Activated naive CD4-positive, alpha-beta T cell (primary cell): ENCODE measurements at places on chromosomes 2 and 18.

GRCh38 chr2:68749345-68749744 lies 14.7 kb downstream of the ARHGAP25 start:
- DNase-seq = no peak

- no peak for DNase-seq
Observed at GRCh38 chr2:120546048-120546864, 189.4 kb upstream of the GLI2 start.

DNA sequence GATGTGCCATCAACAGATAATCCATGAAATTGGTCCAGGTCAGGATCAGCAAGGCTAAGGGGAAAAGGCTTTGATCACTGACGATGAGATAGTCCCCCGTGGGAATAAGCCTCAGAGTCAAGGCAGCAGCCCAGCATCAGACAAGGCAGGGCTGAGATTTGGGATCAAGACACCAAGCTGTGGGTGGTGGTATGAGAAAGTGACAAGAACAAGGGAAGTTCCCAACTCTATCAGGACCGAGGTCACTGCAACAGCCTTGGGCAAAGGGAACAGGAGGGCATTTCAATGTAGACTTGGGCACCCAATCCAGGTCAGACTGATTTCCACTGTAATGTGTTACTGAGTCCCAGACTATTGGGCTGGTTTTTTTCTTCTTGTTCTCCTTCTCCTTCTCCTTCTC lies 18.7 kb downstream of the PLEK start:
- no peak for DNase-seq

DNA sequence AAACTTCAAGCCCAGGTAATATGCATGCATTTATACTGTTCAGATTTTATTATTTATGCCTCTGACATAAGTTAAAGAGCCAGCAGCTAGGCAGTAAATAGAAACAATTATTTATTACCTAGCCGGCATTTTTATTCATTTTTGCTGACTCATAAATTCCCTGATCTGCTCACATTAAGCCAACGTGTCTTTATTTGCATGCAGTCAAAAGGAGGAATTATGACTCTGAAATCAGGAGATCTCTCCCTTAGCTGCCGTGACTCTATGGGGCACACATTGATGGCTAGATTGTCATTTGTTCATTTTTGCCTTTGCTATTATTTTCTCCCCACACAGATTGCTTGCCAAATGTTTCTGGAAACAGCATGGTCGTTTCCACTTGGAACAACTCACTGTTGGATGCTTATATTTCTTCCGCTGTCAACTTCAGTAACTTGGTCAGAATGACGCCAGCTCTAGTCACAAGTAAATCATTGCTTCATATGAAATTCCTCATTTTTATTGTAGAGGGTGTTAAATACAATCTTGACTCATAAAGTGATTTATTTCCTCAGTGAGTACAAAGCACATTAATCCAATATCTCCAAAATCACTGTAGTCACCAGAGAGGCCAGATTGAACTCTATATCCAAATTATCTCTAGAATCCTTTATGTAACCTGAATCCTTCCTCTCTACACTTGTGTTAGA lies 15.9 kb upstream of the ZBTB14 start:
- DNase-seq = no peak

DNA sequence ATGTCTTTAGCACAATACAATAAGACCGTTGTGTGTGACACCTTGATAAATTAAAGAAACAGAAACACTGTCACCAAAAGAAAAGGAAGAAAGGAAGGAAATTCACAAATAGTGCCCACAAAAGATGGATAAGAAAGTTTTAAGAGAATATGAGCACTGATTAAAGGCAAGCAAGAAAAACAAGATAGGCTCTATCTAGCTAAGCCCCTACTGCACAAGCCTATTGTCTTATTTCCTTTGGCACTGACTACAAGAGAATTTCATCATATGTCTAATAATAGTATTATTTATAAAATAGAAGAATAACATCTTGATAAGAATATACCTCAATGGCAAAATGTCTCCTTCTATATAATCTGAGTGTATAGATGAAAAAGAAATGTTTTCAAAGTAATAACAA lies 335.7 kb downstream of the NCKAP5 start:
- DNase-seq = no peak

GRCh38 chr2:106839849-106840595 lies 45.9 kb downstream of the ST6GAL2 start:
- DNase-seq = no peak

GRCh38 chr2:127675331-127676261 lies at the start of gene LIMS2:
TSS of gene LIMS2 (minus strand) at chr2:127675530. CDS start at chr2:127675024, 506 bp downstream.
- DNase-seq = no peak

GRCh38 chr2:144944546-144945220 lies 424.8 kb upstream of the ZEB2 start:
- DNase-seq = no peak

DNA sequence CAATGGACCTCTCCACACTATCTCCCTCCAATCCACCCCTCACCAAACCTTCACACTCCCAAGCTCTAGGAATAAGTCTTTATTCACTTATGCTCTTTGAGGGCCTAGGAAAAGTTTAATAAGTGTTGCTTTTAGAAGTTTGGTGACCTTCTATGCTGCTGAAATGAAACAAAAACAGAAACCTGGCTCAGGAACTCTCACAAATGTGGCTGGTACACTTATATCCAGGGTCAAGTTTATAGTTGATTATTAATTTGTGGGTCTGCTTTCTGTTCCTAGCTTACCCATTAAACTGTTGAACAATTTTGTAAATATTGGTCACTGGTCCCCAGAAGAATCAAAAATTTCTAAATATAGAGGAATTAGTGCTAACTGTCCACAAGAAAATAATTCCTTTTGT lies 14.2 kb upstream of the ANKRD44 start:
- no peak for DNase-seq

DNA sequence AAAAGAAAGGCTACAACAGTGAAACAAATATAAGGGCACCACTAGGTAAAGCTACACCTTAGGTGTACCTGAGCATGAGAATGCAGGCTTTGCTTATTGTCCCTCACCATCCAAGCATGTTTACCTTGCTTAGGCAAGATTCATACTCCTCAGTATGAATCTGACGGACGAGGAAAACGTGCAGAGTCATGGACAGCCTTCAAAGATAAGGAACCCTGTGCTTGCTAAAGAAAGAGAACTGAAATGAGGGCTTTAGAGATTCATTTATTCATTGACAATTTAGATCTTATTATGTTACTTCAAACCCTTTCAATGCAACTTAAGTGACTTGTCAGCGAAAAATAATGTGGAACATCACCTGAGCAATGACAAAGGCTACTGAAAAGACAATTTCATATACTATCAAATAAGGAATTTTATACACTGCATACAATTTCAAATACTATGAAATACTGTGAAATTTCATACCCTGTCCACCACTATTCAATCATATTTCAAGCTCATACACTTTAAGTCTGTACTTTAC lies 21.7 kb downstream of the CLASP1 start:
- no peak for DNase-seq

- DNase-seq = no peak
Observed at GRCh38 chr2:178363252-178363651, 87.7 kb downstream of the PRKRA start.

DNA sequence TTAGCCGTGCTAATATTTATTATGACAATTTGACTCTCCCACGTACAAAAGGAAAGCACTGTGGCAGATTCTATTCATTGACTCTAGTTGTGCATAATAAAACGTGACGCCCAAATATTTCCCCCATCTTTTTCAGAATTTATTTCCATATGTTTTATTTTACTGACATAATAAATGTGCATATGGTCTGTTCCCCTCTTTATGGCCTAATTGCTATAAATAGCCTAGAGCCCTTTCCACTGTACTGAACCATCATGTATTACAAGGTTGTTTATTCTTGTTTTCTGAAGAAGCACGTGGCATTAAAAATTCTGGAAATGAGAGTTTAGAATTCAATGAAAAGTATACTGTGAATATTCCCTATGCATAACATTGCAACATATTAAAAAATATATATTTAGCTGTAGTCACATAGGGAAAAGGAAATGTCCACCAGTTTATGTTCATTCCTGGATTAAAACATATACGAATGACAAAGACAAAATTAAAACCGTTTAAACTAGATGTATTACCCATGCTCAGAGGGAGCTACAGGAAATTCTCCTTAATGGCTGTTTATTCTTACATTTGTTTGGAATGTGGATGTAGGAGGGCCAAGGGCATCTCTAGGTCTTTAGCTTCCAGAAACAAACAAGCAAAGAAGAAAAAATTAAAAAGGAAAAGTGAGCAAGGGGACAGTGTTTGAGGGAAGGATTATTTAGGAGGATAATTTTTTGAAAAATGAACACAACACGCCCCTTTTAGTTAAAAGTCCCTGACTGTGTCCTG lies 122.1 kb upstream of the MMADHC start:
- no peak for DNase-seq

DNA sequence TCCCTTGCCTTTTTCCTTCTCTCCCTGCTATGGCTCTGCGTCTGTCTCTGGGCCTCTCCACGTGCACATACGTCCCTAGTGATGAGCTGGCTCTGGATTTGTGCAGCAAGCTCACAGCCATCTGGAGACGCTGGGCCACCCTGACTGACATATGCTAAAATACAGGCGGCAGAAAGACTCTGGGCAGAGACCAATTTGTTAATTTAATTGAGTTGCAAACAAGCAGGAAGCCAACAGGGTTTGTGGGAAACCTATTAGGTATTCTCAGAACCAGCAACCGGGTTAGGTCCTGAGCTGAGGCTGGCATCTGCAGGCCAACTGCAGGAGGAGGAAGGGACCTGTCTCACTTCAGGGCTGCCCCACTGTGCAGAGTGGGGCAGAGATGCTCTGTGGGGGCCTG lies 53.5 kb upstream of the SMAD2 start:
- DNase-seq = no peak

- DNase-seq = no peak
Observed at GRCh38 chr2:16135196-16135912, 195.0 kb downstream of the MYCN start.

DNA sequence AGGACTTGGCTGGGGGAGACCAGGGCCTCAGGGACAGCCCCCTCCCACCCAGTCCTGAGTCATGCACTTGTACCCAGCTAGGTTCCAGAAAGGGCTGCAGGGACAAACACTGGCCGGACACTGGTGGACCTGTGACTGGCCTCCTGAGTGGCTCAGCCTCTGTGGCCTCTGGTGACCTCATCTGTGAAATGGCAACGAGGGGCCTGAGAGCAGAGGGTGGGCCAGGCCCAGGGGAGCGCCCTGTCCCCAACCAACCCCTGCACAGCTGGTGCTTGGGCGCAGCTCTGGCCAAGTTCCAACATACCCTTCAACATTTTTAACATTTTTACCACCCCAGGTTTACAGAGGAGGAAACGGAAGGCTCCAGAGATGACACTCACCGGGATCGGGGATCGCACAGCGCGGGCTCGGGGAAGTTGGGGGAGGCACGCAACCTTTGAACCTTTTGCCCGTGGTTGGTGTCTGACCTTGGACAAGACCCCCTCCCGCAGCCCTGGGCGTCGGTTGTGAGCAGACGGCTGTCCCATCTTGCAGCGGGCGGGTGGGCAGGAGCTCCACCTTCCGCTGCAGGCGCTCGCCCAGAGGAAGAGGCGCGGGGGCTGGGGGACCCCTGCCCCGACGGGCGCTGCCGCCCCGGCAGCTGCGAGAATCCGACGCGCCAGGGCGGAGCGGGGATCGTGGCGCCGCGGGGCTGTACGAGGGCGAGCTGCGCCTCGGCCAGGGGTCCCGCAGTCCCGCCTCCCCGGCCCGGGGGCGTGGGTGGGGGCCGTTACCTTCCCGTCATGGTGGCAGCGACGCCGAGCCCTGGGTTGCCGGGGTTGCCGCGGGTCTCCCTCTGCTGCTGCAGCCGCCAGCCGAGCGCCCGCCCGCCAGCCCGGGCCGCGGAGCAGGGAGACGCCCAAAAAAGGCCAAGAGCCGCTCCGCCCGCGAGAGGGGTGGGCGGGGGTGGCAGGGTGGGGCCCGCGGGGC lies 805 bp downstream of the LIMS2 start:
- no peak for DNase-seq

GRCh38 chr2:100146657-100146960 lies 4.2 kb upstream of the AFF3 start:
- DNase-seq = no peak

GRCh38 chr2:230738391-230738811 lies 25.8 kb downstream of the CAB39 start:
- no peak for DNase-seq

- DNase-seq = no peak
Observed at GRCh38 chr2:20171445-20171977, 53.4 kb downstream of the SDC1 start.

DNA sequence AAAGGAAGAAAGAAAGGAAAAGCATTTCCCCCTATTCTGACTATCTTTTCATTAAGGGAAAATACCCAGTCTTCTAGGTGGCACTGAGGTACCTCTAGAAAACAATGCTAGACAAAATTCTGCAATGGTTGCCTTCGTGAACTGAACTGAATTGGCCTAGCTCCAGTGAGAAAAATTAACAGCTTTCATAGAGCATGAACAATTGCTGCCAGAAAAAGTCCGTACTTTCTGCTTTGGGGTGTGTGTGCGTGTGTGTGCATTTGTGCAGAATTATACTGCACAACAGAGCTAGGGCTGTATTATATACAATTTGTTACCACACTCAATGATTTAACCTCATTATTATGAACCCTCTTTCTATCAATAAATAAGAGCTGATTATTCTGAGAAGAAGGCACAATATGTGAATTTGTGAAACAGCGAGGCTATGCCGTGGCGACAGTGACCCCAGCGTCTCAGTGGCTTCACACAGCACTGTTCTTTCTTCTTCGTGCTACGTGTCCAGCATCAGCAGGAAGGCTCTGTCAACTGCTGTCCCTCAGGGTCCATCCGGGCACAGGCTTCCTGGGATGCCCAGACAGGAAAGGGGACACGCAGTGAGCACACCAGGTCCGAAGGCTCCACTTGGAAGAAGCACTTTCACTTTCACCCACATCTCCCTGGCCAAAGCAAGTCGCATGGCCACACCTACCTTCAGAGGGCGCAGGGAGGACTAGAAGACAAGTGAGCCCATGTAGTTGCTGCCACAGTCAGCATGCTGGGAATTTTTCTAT lies 47.5 kb downstream of the PTGR3 start:
- DNase-seq = no peak

- DNase-seq = no peak
Observed at GRCh38 chr2:185284696-185285095, 453.9 kb upstream of the FSIP2 start.

DNA sequence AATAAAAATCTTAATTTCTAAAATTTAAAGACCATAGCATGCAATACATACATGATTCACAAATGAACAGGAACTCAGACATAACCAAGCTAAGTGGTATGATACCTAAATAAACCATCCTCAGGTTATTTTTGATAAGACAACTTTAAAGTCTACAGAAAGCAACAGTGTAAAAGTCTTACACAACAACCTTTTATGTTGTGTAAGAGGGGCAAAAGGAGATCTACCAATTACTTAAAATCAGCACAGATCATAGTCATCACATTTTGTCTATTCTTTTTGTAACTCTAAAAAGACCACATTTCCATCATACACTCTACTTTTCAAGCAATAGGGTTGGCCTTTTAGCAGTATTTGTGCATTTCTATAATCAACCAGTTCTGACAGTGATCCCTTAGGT lies 16.3 kb downstream of the SP3 start:
- no peak for DNase-seq

- no peak for DNase-seq
Observed at GRCh38 chr2:158783923-158784322, 11.2 kb upstream of the DAPL1 start.

GRCh38 chr2:68762100-68762499 lies 27.5 kb downstream of the ARHGAP25 start:
- no peak for DNase-seq

- DNase-seq = no peak
Observed at GRCh38 chr18:44733754-44734465, 53.2 kb downstream of the SETBP1 start.

GRCh38 chr2:234247453-234248180 lies 197.1 kb downstream of the SPP2 start:
- no peak for DNase-seq

- no peak for DNase-seq
Observed at GRCh38 chr18:30457156-30457555, 585.4 kb downstream of the DSC3 start.

- DNase-seq = no peak
Observed at GRCh38 chr2:196268025-196268424, 96.6 kb upstream of the STK17B start.
